ENCODE measurements at places on chromosomes 5 and 9. TPM values are rescaled to one million over a fixed set of nuclear protein-coding genes. Genes with fewer than 3 reads are reported as not detected.

The DAPK1 gene
- polyA plus RNA-seq, result 18.2 TPM

- no peak for DNase-seq
Measured at GRCh38 chr9:3827175-3827574, 301.4 kb upstream of the RFX3 start.

The AHRR gene
- polyA plus RNA-seq, result 0.15 TPM

The ROPN1L gene
- polyA plus RNA-seq, result 0.53 TPM

The PRDM9 gene
- not detected for polyA plus RNA-seq

- DNase-seq, result no peak
Measured at GRCh38 chr9:83130541-83130940, 67.6 kb upstream of the RASEF start.

The OR13J1 gene
- not detected for polyA plus RNA-seq
